ENCODE measurements at places on chromosomes 4 and X.

DNA sequence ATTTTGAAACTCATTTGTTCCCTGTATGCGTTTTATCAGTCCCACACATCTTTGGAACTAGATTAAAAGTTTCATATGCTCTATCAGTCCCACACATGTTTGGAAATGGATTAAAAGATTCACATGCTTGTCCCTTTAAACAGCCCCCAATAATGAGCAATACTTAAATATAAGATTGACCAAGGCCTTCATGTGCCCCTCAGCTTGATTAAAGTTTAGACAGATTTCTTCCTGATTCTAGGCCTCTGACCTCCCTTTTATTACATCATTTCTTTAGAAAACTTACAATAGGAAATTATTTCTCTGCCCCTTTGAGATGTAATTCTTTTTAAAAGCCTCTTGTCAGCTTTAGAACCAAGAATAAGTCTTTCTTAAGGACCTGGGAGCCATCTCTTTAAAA is 31.7 kb upstream of the CABS1 start:
- H3K36me3 ChIP-seq, result no peaks in the 10 kb centered on the region
- no peaks in the 10 kb centered on the region for H3K27me3 ChIP-seq
- H3K4me3 ChIP-seq, result no peak overlapping the region
- no peak for DNase-seq

DNA sequence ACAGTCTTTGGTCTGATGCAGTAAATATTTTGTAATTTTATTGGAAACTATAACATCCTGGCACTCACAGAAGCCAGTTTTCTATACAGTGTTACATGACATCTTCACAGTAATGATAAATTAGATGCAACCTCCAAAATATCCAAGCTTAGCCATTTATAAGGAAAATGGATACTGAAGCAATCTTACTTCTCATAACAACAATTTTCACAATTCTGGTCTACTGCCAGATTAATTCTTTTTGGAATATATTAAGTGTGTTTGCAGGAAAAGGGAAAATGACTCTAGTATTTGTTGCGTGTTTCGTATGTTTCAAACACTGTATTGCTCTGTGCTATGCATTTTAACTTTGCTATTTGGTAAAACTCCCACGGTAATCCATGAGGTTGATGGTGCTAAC is 1870.9 kb downstream of the ARAP2 start:
- no peaks in the 10 kb centered on the region for H3K27me3 ChIP-seq
- H3K36me3 ChIP-seq, result no peaks in the 10 kb centered on the region
- no peak for DNase-seq

GRCh38 chr4:147408189-147408588 is 72.7 kb upstream of the EDNRA start:
- DNase-seq, result peak; percentile 45
- H3K4me3 ChIP-seq, result no peak overlapping the region
- no peaks in the 10 kb centered on the region for H3K27me3 ChIP-seq

- no peaks in the 10 kb centered on the region for H3K27me3 ChIP-seq
- DNase-seq, result no peak
- no peak overlapping the region for H3K4me3 ChIP-seq
- no peaks in the 10 kb centered on the region for H3K4me1 ChIP-seq
Measured at GRCh38 chrX:22095286-22095685, 63.2 kb downstream of the PHEX start.

- H3K4me1 ChIP-seq, result peaks cover 2% of the 10 kb centered on the region
- no peak overlapping the region for H3K4me3 ChIP-seq
- H3K36me3 ChIP-seq, result no peaks in the 10 kb centered on the region
- no peak for DNase-seq
Measured at GRCh38 chrX:39439906-39440798, 638.9 kb downstream of the MID1IP1 start.

DNA sequence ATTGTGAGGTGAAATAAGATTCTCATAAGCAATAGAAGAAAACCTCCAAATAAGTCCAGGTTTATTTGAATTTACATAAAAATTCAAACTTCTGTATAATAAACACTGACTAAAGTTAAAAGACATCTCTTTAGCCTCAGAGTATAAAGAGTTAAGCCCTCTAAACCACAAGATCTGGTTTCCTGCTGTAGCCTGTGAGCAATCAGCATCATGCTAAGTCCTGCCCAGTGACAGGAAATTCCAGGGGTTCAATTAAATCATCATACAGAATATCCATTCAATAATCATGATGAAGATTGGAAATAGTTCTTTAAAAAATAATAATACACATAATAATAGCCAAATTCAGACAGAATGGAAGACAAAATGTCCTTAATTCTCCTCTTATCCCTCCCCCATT is 139.2 kb upstream of the DGKK start:
- no peaks in the 10 kb centered on the region for H3K36me3 ChIP-seq
- H3K27me3 ChIP-seq, result no peaks in the 10 kb centered on the region
- no peak overlapping the region for H3K27ac ChIP-seq

DNA sequence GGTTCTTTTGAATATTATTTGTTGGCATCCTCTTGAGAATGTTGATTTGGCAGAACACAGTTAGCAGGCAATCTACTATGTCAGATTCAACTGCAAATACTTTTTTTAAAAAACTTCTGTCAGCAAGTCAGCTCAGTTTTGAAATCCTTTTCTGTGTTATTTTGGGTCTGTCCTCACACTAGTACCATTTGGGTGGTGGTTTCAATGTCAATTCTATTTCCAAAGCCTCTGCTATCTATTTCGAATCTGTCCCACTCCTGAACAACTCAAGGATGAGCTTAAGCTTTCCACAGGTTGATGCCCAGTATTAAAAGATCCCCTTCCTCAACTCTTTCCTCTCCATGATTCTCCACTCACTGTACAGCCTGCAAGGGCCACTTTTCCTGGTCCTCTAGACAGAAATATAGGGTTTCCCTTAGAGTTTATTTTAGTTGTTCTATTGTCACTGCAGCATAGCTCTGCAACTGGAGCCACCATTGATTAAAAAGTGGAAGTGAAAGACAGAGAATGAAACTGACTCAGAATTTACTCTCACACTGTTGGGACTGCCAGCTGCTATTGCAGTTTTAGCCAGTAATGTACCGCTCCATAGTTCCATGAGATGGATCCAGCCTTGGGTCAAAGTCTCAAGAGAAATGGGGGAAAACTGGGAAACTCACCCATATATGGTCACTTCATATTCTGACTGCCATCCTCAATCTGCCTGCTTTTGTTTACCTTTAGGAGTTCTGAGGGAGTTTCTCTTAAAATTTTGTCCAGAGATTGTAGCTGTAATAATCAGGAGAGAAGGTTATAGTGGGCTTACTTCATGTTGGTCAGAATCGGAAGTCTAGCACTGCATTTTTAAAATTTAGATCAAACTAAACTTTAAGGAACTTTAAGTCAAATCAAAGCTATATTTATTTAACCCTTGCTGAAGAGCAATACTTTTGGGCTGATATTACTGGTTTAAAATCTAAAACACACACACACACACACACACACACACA is 14.6 kb downstream of the HDX start:
- H3K36me3 ChIP-seq, result no peaks in the 10 kb centered on the region
- H3K4me1 ChIP-seq, result no peaks in the 10 kb centered on the region
- H3K27ac ChIP-seq, result no peak overlapping the region

DNA sequence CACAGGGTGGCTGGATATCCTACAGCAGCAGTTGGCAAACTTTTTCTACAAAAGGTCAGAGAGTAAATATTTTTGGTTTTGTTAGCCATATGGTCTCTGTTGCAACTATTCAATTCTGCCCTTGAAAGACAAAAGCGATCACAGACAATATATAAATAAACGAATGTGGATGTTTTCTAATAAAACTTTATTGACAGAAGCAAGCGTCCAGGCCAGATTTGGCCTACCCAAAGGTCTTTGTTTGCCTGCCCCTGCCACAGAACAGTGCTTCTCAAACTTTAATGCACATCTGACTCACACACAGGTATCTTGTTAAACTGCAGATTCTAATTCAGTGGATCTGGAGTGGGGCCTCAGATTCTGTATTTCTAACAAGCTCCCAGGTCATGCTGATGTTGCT is 621.4 kb upstream of the DIPK2B start:
- DNase-seq, result no peak
- H3K4me1 ChIP-seq, result peaks cover 2% of the 10 kb centered on the region
- no peak overlapping the region for H3K27ac ChIP-seq
- H3K4me3 ChIP-seq, result no peak overlapping the region
- no peaks in the 10 kb centered on the region for H3K36me3 ChIP-seq
- H3K27me3 ChIP-seq, result no peaks in the 10 kb centered on the region

- H3K36me3 ChIP-seq, result no peaks in the 10 kb centered on the region
- H3K27ac ChIP-seq, result no peak overlapping the region
- no peaks in the 10 kb centered on the region for H3K4me1 ChIP-seq
- no peaks in the 10 kb centered on the region for H3K27me3 ChIP-seq
- H3K4me3 ChIP-seq, result no peak overlapping the region
- DNase-seq, result no peak
Measured at GRCh38 chr4:89353514-89353913, 45.9 kb upstream of the GPRIN3 start.

DNA sequence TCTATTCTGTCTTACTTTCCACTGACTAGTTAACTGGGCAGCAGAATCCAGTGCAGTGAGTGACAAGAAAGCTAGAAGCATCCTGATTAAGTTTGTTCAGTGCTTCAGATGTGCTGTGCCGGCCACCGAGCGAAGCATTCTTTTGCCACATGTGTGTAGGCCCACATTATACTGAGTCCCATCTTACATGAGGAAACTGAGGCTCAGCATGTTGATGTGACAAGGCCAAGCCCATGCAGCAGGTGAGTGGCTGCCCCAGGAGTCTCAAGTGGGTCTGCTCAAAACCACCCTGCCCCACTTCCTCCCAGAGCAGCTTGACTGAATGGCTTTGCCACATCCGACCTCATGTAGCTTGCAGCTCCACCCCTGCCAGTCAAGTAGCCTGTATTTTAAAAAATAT is 50.5 kb downstream of the RHOH start:
- no peaks in the 10 kb centered on the region for H3K36me3 ChIP-seq
- no peaks in the 10 kb centered on the region for H3K27me3 ChIP-seq
- no peak overlapping the region for H3K4me3 ChIP-seq
- no peaks in the 10 kb centered on the region for H3K4me1 ChIP-seq
- H3K27ac ChIP-seq, result no peak overlapping the region

GRCh38 chrX:41629539-41629938 is 59.2 kb upstream of the GPR34 start:
- no peaks in the 10 kb centered on the region for H3K27me3 ChIP-seq
- H3K36me3 ChIP-seq, result no peaks in the 10 kb centered on the region
- DNase-seq, result no peak
- H3K4me3 ChIP-seq, result no peak overlapping the region
- no peak overlapping the region for H3K27ac ChIP-seq

- no peak overlapping the region for H3K4me3 ChIP-seq
- no peaks in the 10 kb centered on the region for H3K36me3 ChIP-seq
- DNase-seq, result no peak
- H3K27me3 ChIP-seq, result no peaks in the 10 kb centered on the region
Measured at GRCh38 chr4:101141230-101141629, 206.1 kb downstream of the PPP3CA start.

DNA sequence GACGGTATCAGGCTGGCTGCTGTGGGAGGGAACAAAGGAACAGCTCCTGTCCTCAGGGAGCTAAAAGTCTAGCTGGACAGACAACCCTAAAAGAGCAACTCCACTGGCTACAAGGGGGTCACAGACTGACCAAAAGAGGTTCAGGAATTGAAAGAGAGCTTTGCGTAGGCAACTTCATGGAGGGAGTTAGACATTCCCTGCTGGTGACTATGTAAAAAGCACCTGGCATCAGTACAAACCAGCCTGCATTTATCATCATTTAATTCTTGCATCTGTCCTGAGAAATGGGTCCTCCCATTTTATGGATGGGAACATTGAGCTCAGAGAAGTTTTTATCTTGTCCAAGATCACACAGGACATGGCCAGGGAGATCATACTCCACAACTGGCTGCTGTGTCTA is 1.4 kb upstream of the LGI2 start:
- H3K4me3 ChIP-seq, result no peak overlapping the region
- no peak overlapping the region for H3K27ac ChIP-seq
- H3K4me1 ChIP-seq, result peaks cover 4% of the 10 kb centered on the region
- H3K36me3 ChIP-seq, result no peaks in the 10 kb centered on the region
- no peaks in the 10 kb centered on the region for H3K27me3 ChIP-seq
- DNase-seq, result no peak

DNA sequence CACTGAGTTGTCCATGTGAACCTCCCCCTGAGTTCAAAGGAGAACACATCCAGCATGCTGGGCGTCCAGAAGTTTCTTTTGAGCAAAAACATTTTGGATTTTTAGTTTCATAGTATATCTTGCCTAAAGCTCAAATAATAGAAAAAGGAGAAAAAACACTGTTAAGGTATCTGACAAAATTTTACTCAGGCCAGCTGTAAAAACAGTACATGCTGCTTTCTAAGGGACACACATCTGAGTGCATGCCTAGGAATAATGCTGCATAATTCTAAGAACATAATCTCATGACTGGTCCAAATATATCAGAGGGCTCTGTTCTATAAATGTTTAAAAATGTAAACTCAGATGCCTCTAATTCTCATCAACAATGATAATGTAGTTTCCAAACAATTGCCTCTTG is 561.3 kb upstream of the INTU start:
- no peak overlapping the region for H3K27ac ChIP-seq
- no peak overlapping the region for H3K4me3 ChIP-seq
- H3K36me3 ChIP-seq, result no peaks in the 10 kb centered on the region
- H3K27me3 ChIP-seq, result no peaks in the 10 kb centered on the region
- no peak for DNase-seq

GRCh38 chr4:61556277-61556676 is 356.2 kb downstream of the ADGRL3 start:
- no peaks in the 10 kb centered on the region for H3K27me3 ChIP-seq
- H3K36me3 ChIP-seq, result no peaks in the 10 kb centered on the region
- no peak overlapping the region for H3K4me3 ChIP-seq
- H3K27ac ChIP-seq, result no peak overlapping the region
- DNase-seq, result no peak

DNA sequence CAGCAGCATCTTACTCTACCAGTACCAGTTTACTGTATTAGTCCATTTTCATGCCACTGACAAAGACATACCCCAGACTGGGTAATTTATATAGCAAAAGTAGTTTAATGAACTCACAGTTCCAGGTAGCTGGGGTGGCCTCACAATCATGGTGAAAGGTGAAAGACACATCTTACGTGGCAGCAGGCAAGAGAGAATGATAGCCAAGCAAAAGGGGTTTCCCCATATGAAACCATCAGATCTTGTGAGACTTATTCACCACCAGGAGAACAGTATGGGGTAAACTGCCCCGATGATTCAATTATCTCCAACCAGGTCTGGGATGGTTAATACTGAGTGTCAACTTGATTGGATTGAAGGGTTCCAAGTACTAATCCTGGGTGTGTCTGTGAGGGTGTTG is 69.3 kb downstream of the YIPF6 start:
- H3K27me3 ChIP-seq, result no peaks in the 10 kb centered on the region
- H3K36me3 ChIP-seq, result no peaks in the 10 kb centered on the region
- no peaks in the 10 kb centered on the region for H3K4me1 ChIP-seq

GRCh38 chrX:71017396-71017939 is 50.7 kb downstream of the SNX12 start:
- H3K4me1 ChIP-seq, result no peaks in the 10 kb centered on the region
- no peak overlapping the region for H3K27ac ChIP-seq
- DNase-seq, result no peak
- no peaks in the 10 kb centered on the region for H3K27me3 ChIP-seq
